Ovary (tissue), 10 donors: ENCODE measurements at places on chromosomes 7 and 10. TPM values are rescaled to one million over a fixed set of nuclear protein-coding genes. Genes with fewer than 3 reads are reported as not detected.

Gene KIAA1217
- total RNA-seq = 15.7 TPM

Gene TAF5
- 6.6 TPM for total RNA-seq

Gene NUTM2B
- 1.2 TPM for total RNA-seq

Gene DNAJC9
- 16.4 TPM for total RNA-seq

Gene MAT1A
- total RNA-seq = 6.5 TPM

Gene POLR1F
- 16.8 TPM for total RNA-seq

Gene OR6B1
- not detected for total RNA-seq

Gene HMX2
- not detected for total RNA-seq

Gene FOXI2
- total RNA-seq = not detected

Gene NPY4R2
- not detected for total RNA-seq

GRCh38 chr10:128028508-128029289 is 97.5 kb downstream of the MKI67 start:
- H3K27me3 ChIP-seq = no peaks in the 10 kb centered on the region
- H3K27ac ChIP-seq = no peak overlapping the region
- H3K4me3 ChIP-seq = no peak overlapping the region
- no peaks in the 10 kb centered on the region for H3K36me3 ChIP-seq
- no peak for DNase-seq
- no peaks in the 10 kb centered on the region for H3K4me1 ChIP-seq

GRCh38 chr7:16079723-16080122 is 341.6 kb downstream of the CRPPA start:
- H3K4me1 ChIP-seq = no peaks in the 10 kb centered on the region
- H3K27me3 ChIP-seq = no peaks in the 10 kb centered on the region
- no peak overlapping the region for H3K4me3 ChIP-seq
- DNase-seq = no peak

DNA sequence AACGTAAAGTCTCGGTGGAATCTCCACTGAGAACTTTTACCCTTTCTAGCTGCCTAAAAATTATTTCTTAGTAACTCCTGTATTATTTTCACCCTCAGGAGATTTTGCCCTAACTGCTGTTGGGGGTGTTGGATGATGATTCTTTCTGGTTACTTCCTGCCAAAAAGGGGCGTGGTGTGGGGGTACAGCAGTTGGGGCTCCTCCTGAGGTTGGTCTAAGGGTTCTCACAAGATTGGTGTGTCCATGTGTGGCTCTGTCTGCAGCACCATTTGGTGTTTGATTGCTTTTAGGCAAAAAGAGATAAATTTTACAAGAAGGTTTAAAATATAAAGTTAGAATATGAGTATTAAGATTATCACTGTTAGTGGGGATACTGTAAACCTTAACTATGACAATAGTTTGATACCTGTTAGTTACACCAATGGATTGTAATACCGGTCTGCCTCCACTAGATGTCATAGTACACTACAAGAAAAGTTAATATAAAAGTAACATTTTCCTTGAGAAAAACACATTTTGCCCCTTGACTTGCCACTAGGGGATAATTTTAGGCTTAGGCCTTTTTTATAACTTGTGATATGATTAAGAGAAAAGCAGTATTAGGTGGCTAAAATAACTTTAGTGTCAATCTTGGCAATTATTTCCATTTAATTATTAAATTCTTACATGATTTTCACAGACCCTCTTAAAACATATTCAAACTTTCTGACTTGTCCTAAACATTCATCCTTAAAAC is 928.7 kb downstream of the IPMK start:
- no peaks in the 10 kb centered on the region for H3K36me3 ChIP-seq

- no peak overlapping the region for H3K27ac ChIP-seq
- H3K27me3 ChIP-seq = no peaks in the 10 kb centered on the region
- DNase-seq = no peak
- no peaks in the 10 kb centered on the region for H3K36me3 ChIP-seq
- peaks cover 2% of the 10 kb centered on the region for H3K4me1 ChIP-seq
Observed at GRCh38 chr10:78898341-78899097, 170.2 kb upstream of the ZMIZ1 start.

DNA sequence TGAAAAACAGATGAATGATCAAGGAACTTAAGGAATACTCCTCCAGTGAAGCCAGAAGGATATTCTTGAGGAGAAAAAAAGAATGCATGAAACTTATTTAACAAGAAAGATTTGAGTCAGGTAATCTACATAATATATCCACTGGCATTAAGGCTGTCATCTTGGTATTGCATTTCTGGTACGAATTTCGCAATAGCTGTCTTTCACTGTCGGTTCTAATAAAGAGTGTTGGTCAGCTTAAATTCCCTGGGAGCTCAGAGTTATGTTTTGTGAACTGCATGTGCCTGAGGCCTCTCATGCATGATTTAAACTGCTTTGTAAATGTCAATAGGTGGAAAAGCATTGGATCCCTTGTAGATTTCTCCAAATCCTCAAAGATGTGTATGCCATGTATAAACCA is 565.3 kb upstream of the GALNT17 start:
- no peaks in the 10 kb centered on the region for H3K36me3 ChIP-seq
- H3K27ac ChIP-seq = no peak overlapping the region
- H3K27me3 ChIP-seq = no peaks in the 10 kb centered on the region
- peaks cover 8% of the 10 kb centered on the region for H3K4me1 ChIP-seq
- no peak overlapping the region for H3K4me3 ChIP-seq

GRCh38 chr10:51617576-51618235 is 81.7 kb downstream of the CSTF2T start:
- H3K4me1 ChIP-seq = peaks cover 2% of the 10 kb centered on the region
- H3K4me3 ChIP-seq = no peak overlapping the region
- H3K36me3 ChIP-seq = no peaks in the 10 kb centered on the region
- H3K27me3 ChIP-seq = no peaks in the 10 kb centered on the region
- DNase-seq = no peak

DNA sequence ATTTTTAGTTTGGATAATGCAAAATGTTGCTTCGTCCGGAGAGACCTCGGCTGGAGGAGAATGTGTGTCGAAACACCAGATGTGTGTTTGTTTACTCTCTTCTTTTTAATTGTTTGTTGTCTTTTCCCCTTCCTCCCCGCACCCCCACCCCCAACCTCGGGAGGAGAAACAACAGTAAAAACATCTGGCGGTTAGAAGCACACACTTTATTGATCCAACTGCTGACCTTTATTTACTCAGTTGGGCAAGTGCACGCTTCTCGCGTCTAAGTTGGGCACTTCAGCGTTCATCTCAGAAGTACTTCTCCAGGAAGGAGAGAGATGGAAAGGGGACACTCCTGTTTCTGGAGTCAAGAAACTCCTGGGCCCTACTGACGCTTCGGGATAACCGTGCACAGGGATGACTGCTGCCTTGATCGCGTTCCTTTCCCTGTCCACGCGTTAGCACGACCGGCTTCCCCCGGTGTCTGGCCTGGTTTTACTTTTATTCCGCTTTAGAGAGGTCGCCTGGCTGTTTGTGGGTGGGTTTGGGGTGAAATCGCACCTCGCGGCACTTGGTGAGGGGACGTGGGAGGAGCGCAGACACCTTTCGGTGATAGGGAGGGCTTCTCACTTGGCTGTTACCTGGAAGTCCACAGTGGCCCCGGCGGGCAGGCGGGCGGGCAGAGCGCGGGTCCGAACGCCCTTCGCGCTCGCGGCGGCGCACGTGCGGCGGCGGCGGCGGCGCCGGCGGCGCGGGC is 168.3 kb upstream of the PPP1R3A start:
- peak overlapping the region; percentile 80 for H3K4me3 ChIP-seq
- DNase-seq = peak; percentile 30
- no peaks in the 10 kb centered on the region for H3K4me1 ChIP-seq
- no peaks in the 10 kb centered on the region for H3K36me3 ChIP-seq
- peak overlapping the region; percentile 97 for H3K27ac ChIP-seq

GRCh38 chr7:36023033-36023560 is 130.0 kb upstream of the EEPD1 start:
- H3K27ac ChIP-seq = no peak overlapping the region
- DNase-seq = no peak
- H3K27me3 ChIP-seq = no peaks in the 10 kb centered on the region
- no peak overlapping the region for H3K4me3 ChIP-seq
- H3K36me3 ChIP-seq = no peaks in the 10 kb centered on the region

DNA sequence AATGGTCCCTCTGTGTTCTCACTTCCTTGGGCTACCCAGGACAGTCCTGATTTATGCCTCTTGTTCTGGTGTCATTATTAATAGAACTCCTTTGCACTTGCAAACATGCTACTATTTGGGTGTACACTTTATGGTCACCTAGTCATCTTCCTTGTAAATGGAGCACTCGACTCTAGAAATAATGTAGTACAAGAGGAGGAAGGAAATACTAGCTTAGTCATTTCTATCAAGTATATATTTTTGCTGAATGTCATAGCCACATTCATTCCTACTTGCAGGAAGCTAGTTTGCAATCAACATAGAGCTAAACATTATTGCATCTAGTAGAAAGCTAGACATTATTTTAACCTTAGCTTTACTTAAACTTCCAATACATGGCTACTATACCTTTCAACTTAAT is 335.3 kb downstream of the MAGI2 start:
- no peaks in the 10 kb centered on the region for H3K27me3 ChIP-seq
- H3K4me3 ChIP-seq = no peak overlapping the region
- no peaks in the 10 kb centered on the region for H3K36me3 ChIP-seq
- H3K27ac ChIP-seq = no peak overlapping the region

DNA sequence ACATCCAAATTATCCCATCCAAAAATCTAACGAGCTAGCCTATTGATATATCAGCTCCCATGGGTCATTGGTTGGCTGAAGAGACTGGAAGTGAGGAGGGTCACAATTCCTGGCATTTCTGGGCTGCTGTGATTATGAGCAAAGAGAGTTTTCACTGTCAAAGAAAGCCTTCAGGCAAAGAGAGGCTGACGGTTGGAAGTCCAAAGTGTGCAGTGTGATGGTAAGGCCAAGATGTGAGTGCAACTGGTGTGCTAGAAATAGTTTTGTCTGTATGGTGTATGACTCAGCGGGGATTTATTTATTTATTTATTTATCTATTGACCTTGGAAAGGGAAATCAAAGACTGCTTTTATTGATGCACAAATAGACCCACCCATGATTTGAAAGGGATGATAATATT is 75.0 kb downstream of the AASS start:
- no peak overlapping the region for H3K27ac ChIP-seq
- no peaks in the 10 kb centered on the region for H3K4me1 ChIP-seq
- no peak for DNase-seq

- no peaks in the 10 kb centered on the region for H3K36me3 ChIP-seq
- no peak for DNase-seq
- no peaks in the 10 kb centered on the region for H3K4me1 ChIP-seq
Observed at GRCh38 chr10:51860257-51860656, 160.9 kb upstream of the CSTF2T start.
